ENCODE measurements at places on chromosomes 1 and 21.

GRCh38 chr1:204463125-204464060 lies 31.2 kb downstream of the PIK3C2B start:
- DNase-seq, result no peak

GRCh38 chr21:15009837-15010363 lies 54.9 kb downstream of the NRIP1 start:
- no peak for DNase-seq

- DNase-seq, result no peak
These were observed 33.7 kb upstream of the NEK7 start for GRCh38 chr1:198123133-198123532.

- no peak for DNase-seq
These were observed 99.3 kb upstream of the COA6 start for GRCh38 chr1:234273981-234274380.

- no peak for DNase-seq
These were observed 202.3 kb upstream of the BRINP3 start for GRCh38 chr1:190679983-190680382.

GRCh38 chr1:183163316-183163715 lies 22.7 kb upstream of the LAMC2 start:
- no peak for DNase-seq

DNA sequence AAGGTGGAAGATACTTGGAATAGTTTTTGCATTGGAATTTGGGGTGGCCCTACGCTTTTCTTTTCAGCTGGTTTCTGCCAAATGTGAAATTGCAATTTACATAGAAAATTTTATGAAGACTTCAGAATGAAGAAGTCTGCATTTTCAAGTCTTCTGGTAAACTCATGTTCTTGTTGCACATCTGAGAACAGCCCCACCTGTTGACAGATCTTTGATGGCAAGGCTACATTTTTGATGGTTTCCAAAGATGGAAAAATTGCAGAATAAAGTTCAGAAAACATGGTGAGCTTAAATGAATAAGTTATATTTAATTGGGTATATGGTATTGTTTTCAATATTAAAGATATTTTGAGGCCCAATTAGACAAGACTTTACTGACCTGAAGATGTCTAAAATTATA lies 25.4 kb downstream of the OLFM3 start:
- DNase-seq, result no peak

DNA sequence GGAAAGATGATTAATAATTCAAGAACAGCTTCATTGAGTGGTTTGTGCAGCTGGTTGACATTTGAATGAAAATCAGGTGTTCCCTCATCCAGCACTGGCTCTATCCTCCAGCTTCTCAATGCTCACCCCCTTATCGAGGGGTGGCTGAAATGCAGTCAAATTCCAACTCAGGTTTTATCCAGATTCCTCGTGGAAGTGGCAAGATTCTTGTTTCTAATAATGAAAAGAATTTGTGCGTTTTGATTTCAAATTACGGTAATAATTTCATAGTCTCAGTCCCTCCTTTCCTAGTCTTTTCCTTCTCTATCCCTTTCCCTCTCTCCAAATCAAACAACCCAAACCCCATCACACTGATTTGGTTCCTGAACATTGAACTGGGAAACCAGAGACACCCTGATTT lies 3.1 kb downstream of the CNIH3 start:
- DNase-seq, result no peak

DNA sequence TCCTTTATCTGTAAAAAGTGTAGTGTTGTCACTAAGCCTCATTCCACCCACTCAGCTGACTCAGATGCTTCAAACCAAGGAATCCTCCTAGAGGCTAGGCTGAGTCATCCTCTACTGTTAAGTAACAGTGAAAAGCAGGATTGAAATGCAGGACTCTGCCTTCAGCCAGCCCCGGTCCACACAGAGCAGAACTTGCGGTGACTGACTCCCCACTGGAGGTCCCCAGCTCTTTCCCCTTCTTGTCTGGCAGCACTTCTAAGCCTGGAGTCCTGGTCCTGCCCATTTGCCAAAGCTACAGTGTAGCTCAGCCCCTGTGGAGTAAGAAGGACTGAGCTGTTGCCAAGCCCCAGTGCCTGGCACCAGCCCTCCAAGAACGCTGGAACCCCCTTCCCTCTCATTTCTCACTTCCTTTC lies 1.7 kb downstream of the RAB7B start:
- peak; percentile 99 for DNase-seq

- no peak for DNase-seq
These were observed 828.2 kb upstream of the NCAM2 start for GRCh38 chr21:20169812-20170576.

- no peak for DNase-seq
These were observed 179.8 kb downstream of the PHTF1 start for GRCh38 chr1:113579256-113580018.

- peak; percentile 98 for DNase-seq
These were observed 6.8 kb upstream of the AKR1A1 start for GRCh38 chr1:45543581-45544417.

- peak; percentile 62 for DNase-seq
These were observed 381.0 kb downstream of the HHAT start for GRCh38 chr1:210709701-210710100.
